ENCODE measurements at places on chromosomes 6 and 20.

- DNase-seq = no peak
Measured at GRCh38 chr6:110360676-110361075, 2.5 kb upstream of the METTL24 start.

- no peak for DNase-seq
Measured at GRCh38 chr20:19451231-19451922, 238.9 kb downstream of the SLC24A3 start.

DNA sequence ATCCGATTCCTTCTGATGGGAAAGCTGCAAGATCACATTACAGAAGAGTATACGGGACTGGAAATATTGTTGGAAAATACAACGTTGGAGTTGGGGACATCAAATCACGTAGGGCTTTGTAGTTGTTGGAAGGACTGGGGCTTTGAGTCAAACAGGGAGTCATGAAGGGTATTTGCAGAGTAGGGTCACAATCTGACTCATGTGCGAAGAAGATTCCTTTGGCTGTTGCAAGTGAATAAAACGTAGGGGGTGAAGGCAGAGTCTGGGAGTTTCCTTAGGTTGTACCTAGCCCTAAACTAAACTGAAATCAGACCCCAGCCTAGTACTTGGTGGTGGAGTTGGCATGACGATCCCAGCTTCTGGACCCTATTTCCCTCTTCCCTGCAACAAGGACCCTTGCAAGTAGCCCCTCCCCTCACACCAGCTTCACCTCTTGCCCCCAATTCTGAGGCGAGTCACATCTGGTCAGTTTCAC lies 32.3 kb downstream of the SNX5 start:
- no peak for DNase-seq

GRCh38 chr6:108562503-108562993 lies 1.8 kb downstream of the FOXO3 start:
- no peak for DNase-seq

GRCh38 chr6:21199262-21199661 lies 394.3 kb upstream of the SOX4 start:
- DNase-seq = no peak

DNA sequence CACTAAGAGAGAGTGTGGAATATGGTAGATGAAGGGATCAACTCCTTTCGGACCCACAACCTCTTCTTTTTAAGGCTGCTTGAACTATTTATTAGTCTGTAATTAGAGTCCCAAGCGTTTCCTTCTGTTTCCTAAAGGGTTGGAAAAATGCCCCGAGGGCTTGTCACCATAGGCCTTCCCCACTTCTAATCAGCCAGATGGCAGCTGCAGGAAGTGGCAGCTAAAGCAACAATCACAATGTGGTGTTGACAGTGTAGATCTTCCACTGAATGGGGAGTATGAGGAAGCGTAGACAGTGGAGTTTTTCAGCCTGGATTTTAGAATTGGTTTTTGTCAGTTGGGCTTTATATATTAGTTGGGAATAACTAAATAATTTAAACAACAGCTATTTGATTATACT lies 40.6 kb downstream of the SLC35D3 start:
- no peak for DNase-seq

GRCh38 chr6:34586327-34587040 lies 30.4 kb upstream of the SPDEF start:
- no peak for DNase-seq

DNA sequence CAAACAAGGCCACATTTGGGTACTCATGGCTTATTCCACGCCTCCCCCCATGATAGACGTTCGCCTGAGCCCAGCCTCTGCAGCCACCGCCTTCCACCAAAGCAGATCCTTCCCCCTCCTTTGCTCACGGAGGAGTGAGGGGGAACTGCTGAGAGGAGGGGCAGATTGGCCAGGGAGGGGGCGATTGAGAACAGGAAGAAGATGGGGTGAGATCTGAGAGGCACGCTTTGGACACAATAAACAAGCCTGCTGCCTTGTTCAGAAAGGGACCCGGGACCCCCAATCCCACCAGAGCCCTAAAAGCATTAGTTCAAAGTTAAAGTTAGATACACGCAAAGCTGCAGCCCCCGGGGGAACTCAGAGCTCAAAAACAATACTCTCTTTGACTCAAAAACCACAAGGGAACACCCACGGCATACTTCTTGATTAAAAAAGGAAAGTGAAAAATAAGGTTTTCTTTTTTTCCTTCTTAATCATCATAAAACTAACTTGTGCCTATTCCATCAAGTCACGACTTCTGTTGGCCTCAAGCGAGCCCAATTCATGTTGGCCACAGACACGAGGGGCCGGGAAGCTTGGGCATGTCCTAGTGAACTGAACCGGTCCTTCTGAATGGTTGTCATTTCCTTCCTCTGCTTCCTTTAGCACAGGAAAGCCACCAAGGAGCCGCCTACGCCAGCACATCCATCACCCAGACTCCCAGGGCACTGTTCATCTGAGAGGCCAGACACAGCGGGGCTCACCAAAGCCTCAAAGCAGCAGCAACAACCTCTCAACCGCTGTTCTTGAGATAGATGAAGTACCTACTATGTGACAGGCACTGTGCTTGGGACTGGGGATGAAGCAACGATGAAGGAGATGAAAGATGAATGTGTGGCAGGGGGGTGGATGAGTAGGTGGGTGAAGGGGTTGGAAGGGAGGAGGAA lies 44.7 kb downstream of the NFATC2 start:
- no peak for DNase-seq

DNA sequence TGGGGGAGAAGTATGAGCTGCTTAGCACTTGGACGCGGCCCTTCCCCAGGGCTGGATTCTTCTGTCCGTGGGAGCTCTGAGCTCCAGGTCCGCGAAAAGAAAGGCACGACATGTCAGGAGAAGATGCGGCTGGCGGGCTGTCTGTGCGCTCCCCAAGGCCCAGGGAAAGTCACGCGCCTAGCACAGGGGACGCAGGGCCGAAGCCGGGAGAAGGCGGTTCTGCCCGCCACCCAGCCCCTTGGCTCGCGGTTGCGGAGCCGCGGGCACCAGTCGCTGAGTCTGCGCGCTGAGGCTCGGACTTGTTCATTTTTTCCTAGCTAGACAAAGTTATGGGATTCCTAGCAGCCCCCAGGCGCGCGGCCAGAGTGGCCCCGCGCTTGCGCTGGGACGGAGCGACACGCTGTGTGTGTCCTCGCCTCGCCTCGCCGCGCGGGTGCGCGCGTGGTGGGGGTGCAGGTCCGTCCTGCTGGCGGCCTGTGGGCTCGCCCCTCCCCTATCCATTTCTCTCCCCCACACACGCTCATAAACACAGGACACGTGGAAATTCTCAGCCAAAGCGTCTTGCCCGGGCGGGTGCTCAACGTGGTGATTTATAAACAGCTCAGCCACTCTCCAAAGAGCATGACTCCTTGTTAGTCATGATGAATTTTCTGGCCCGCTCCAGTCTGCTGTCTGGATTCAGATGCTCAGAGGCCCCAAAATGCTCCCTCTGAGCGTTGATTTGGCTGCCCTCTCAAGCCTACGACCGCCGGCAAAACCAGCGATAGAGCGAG lies 1.9 kb upstream of the POU3F2 start:
- peak; percentile 86 for DNase-seq

GRCh38 chr6:131244942-131245341 lies 109.7 kb downstream of the AKAP7 start:
- no peak for DNase-seq

- DNase-seq = no peak
Measured at GRCh38 chr6:222468-222867, 69.8 kb upstream of the DUSP22 start.

- DNase-seq = peak; percentile 26
Measured at GRCh38 chr6:109526905-109527628, 44.0 kb upstream of the ZBTB24 start.

- no peak for DNase-seq
Measured at GRCh38 chr20:18272451-18272850, 15.9 kb upstream of the ZNF133 start.

DNA sequence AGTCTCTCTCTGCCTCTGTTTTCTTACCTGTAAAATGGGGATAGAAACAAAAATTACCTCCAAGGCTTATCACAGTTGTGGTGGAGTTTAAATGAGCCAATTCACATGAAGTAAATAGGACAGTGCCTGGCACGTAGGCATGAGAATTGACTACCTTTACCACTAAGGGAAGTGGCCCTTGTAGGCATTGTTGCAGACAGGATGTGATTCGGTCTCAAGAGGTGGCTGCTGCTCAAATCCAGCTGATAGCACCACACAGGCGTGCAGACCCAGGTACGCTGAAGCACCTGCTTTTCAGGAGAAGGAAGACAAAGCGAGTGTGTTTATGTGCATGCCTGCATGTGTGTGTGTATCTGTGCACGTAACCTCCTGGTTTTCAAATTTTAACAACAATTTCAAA lies 108.6 kb downstream of the EYA2 start:
- no peak for DNase-seq

DNA sequence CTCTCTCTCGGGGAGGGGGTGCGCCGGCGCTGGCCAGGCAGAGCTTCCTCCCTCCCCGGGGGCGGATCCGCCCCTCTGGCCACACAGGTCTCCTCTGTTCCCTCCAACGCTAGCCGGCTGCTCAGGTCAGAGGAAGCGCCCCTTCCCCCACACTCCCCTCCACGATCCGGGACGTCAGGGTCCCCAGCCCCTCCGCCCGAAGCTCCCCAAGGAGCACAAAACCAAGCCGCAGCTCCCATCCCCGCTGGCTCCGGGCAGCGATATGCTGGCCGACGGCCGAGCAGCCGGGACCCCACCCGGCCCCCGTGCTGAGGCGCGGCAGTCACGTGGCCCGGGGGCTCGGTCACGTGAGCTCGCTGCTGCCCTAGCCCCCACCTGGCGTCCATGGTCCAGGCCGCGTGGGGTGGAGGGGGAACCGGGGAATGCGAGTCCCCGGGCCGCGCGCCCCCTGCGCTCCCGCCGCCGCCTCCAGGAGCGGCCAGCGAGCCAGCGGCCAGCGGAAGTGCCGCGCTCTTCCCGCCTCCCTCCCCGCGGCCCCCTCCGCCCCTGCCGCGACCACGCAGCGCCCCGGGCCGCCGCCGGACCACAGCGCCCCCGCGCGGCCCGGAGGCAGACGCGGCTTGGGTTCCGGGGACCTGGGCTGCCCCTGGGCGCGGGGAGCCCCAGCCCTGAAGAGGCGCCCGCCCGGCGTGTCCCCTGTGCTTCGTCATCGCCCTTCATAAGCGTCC lies at the start of gene SLC35B2:
Gene SLC35B2, minus strand, starts transcription at position 504 of the 728 bp plus-strand sequence. Its CDS starts 118 bp downstream, at position 386.
- peak; percentile 83 for DNase-seq

DNA sequence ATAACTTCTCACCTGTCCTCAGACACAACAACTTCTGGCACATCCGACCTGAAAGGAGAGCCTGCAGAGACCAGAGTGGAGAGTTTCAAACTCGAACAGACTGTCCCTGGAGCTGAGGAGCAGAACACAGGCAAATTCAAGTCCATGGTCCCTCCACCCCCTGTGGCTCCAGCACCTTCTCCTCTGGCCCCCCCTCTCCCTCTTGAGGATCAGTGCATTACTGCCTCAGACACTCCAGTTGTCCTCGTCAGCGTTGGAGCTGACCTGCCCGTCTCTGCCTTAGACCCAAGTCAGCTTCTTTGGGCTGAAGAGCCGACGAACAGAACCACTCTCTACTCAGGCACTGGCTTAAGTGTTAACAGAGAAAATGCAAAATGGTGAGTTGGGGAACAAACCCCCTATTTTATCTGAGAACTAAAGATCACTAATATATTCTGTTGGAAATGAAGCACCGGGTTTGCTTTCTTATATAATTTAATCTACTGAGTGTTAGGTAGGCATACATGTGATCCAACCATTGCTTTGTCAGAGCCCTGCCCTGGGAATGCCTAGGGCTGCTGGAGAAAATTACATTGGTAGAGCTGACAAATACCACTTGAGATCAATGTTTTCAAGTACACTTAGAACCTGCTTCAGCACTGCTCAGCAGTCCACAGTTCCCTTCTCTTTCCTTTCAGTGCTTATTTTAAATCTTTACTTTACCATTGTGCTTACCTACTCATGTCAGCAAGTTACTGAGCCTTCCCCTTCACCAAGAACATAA lies 77.5 kb upstream of the LTV1 start:
- no peak for DNase-seq

DNA sequence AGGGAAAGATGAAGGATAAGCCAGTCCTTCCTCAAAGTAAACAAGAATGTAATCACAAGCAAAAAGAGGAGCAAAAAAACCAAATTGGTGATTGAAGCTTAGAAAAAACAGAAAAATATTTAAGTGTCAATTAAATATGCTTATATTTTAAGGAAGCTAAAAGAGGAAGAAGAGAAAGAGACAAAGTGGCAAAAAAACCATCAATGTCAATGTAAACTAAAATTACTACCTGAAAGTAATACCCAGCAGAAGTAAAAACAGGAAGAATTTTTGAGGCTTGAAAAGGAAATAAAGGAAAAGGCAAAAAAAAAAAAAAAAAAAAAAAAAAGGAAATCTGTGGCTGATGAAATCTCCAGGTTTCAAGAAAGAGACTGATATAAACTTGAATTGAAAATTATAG lies 36.2 kb upstream of the OGFRL1 start:
- DNase-seq = no peak

- no peak for DNase-seq
Measured at GRCh38 chr6:18203786-18204185, 48.6 kb downstream of the KDM1B start.

- no peak for DNase-seq
Measured at GRCh38 chr6:26502165-26502564, 2.1 kb downstream of the BTN1A1 start.

- DNase-seq = no peak
Measured at GRCh38 chr6:83160167-83160566, 32.9 kb downstream of the PGM3 start.

GRCh38 chr6:56244089-56244488 lies 3.3 kb downstream of the COL21A1 start:
- no peak for DNase-seq

GRCh38 chr6:20292905-20293304 lies 80.6 kb upstream of the MBOAT1 start:
- DNase-seq = no peak

- no peak for DNase-seq
Measured at GRCh38 chr6:20906945-20907344, 372.7 kb downstream of the CDKAL1 start.

DNA sequence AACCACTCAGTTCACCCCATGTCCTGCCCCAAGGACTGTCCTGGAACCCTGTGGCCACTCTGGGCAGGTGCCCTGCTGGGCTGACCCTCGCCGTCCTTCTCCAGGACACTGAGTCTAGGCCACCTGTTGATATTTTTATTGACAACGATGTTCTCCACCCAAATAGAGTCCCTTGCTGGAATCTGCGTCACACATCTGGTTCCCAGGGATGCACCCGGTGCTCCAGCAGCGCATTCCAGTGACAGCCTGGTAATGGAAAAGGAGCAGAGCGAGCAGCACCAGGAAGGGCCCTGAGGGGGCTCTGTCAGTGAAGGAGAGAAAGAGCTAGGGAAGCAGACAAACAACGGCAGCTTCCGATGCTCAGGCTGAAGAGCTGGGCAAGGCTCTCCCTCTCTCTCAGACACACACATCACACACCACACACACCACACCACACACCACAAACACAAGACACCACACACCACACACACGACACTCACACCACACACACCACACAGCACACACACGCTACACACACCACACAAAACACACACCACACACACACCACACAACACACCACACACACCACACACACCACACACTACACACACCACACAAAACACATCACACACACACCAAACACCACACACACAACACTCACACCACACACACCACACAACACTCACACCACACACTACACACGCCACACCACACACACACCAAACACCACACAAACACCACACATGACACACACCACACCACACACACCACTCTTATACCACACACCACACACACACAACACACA lies 117.9 kb upstream of the THBS2 start:
- no peak for DNase-seq

- DNase-seq = no peak
Measured at GRCh38 chr20:21808863-21809664, 103.6 kb downstream of the PAX1 start.

GRCh38 chr6:7559651-7560385 lies 18.3 kb downstream of the DSP start:
- DNase-seq = no peak

- DNase-seq = no peak
Measured at GRCh38 chr6:105851606-105852005, 234.5 kb upstream of the PRDM1 start.
